ENCODE measurements at places on chromosomes 4 and X. TPM values are rescaled to one million over a fixed set of nuclear protein-coding genes. Genes with fewer than 3 reads are reported as not detected.

The TSPAN7 gene
- total RNA-seq = 0.18 TPM

DNA sequence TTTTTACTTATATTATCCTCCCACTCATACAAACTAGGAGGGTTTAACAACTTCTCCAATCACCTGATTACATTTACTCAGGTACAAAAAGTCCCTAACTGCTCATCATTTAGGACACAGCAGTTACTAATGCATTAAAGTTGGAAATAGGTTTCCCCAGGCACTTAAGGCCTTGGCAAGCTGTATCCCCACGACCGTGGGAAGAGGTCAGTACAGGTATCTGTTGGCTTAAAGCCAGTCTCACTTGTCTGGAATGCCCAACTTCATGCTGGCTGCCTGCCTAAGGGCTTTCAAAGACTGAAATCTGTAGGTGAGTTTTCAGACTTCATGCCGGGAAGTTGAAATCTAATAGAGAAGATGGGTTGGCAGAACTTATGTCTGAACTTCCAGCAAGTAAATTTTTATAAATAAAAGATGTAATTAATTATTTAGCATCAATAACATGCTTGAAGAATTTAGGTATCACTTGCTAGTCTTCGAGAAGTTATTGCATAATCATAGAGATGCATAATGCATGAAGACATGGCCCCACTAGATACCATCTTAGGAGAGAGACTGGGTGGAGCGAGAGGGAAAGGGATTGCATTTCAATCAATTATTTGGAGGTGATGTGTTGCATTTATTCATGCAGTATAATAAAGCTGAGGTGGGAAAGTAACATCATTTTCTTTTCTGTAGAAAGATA is 54.2 kb downstream of the SCD5 start:
- no peak for DNase-seq

DNA sequence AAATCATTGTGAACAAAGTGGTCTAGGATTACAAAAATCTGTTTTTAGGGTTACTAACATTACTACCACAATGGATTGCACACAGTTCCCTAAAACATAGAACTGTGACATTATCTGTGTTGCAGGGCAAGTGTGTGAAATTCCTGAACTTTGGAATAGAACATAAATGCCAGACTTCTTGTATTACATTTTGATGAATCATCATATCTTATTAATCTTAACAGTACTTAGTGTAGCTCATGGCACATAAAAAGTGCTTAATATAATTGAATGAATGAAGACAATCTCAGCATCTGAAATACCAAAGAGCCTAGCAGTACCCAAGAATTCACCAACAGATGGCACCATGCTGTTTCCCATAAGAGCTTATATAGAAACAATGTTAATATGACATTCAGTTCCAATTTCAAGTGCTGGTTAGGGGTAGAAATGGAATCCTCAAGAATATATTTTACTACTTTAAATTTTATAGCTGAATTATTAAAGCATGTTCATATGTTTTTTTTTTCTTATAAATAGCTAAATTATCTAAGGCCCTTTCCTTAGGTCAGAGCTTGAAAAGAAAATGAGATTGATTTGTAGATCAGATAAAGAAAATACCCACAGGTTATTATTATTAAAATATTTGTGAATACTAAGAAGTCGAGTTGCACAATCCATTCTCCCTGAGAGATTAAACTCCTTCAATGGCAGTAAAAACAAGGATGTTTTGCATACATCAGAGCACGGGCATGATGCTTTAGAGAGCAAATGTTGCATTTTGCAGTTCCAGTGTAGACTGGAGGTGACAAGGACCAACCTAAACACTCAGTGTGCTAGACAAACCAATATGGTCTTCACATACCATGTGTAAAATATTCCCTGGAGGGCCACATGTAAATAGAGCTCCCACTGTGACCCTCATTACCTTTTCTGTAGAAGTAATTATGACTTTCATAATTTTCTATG is 25.7 kb upstream of the SHISA3 start:
- DNase-seq = no peak

GRCh38 chr4:70515367-70516250 is 2.8 kb upstream of the AMTN start:
- DNase-seq = no peak

The LRIT3 gene
- total RNA-seq = 0.24 TPM

The MBTPS2 gene
- total RNA-seq = 8.8 TPM

DNA sequence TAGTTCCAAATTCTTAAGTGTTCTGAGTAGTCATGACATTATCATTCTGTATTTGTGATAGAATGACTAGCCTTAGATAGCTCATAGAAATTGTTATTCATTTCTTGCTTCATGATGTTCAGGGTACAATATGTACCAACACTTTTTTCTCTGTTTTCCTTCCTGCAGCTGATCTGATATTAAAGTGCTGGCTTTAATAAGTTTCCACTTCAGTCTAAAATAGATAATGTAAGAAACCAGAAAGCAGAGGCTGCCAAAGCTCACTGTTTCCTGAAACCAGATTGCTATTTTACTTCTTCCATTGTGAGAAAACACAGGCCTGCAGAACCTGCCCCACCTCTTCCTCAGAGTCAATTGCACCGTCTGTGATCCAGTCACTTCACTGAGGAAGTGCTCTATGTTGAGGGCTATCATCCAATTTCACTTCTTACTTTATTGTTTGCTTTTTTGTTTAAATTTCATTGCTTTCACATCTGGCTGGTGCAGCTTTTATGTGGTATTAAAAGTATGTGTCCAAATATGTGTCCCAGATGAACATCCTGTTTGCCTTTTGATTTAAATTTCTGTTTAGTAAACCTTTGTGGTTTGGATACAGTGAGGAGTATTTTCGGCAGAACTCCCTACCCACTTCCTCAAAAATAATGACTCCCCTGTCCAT is 652.1 kb downstream of the ANKRD50 start:
- DNase-seq = no peak

- DNase-seq = no peak
Observed at GRCh38 chr4:6332042-6332668, 62.5 kb downstream of the WFS1 start.

GRCh38 chrX:118383120-118383519 is 37.2 kb downstream of the WDR44 start:
- DNase-seq = no peak

DNA sequence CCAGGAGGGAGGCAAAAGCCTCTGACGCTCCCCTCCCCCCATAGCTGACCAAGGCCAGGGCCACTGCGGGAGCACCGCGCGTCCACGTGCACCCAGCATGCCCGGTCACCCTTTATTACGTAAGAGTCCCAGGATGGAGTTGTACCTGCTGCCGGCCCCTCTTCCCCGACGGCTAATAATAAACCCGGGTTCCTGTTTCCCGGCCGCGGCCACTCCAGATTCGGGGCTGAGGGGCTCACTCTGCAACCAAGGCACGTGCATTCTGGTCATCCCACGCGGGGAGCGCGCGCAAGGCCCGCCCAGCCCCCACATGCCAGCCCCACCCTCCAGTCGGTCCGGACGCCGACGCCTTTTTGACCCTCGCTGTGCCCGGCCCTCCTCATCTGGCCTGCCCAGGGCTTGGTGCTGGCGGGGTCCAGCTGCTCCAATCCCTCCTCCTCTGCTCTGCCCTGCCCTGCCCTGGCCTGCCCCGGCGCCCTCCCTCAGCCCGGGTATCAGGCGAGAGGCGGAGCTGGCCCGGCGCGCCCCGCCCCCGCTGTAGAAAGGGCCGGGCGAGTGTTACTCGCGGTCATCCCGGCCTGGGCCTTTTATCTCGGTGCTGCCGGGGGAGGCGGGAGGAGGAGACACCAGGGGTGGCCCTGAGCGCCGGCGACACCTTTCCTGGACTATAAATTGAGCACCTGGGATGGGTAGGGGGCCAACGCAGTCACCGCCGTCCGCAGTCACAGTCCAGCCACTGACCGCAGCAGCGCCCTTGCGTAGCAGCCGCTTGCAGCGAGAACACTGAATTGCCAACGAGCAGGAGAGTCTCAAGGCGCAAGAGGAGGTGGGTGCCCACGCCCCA is 2.6 kb downstream of the MID1IP1 start:
- DNase-seq = peak; percentile 39

- DNase-seq = no peak
Observed at GRCh38 chrX:93420525-93421082, 252.8 kb downstream of the NAP1L3 start.

DNA sequence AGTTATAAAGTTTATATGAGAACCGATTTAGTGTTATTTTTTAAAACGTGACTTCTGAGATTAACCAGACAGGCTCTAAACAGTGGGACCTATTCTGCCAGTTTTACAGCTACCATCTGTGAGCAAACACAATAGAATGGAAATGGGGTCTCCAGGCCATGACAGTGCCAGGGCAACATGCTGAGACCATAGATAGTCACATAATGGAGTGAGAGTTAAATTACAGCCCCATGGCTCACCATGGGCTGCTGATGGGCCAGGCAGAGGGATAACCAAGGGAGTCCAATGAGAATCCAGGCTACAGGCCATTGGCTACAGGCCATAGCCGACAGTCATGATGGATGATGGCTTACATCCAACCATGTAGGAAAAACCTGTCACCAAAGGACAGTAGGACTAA is 183.5 kb upstream of the NDP start:
- DNase-seq = no peak

GRCh38 chrX:106955004-106955772 is 35.0 kb downstream of the CLDN2 start:
- DNase-seq = no peak

The MXRA5 gene
- not detected for total RNA-seq

DNA sequence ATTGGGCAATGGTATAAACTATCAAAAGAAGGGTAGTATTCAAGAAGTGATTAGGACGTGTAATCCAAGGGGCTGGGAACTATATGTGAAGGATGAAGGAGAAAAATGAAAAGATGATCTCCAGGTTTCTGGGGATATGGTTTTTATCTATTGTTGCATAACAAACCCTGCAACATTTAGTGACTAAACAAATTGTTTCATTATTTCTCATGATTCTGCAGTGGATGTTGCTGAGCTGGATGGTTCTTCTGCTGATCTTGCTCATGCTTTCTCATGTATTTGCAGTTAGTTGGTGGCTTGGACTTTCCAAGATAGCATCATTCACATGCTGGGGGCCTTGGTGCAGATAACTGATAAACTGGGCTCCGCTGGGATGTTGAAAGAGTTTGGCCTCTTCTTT is 29.1 kb downstream of the PHOX2B start:
- DNase-seq = no peak

- DNase-seq = peak; percentile 33
Observed at GRCh38 chr4:139734875-139735380, 69.3 kb downstream of the MGST2 start.

- no peak for DNase-seq
Observed at GRCh38 chr4:79597266-79597665, 189.2 kb upstream of the GK2 start.

The SAGE1 gene
- total RNA-seq = not detected

The SRPX2 gene
- total RNA-seq = not detected

DNA sequence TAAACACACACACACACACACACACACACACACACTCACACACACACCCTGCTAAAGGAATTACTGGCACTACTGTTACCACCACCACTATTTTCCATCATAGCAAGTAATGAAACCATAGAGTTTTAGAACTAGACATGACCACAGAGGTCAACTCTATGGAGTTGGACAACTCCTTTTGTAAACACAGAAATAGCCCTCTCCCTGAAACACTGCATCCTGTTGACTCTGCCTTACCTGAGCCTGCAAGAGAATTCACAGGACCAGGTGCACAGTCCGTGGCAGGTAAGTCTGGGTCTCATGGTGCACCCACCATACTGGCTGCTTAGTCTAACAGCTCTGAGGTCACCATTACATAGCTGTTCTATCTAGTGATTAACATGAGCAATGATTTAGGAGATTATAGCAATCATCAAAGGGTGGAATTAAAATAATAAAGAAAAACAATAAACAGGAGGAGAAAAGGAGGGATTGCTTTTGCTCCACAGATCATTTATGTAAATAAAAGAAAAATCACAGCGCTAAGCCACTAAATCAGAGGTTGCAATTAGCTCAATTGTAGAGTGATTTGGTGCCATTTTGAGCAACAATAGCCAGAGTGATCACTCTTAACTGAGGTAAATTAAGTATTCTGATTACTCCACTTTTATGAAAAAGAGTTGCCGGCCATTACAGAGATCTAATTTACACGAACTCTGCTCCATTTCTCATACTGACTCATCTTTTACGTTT is 340.0 kb upstream of the RASGEF1B start:
- no peak for DNase-seq

- DNase-seq = no peak
Observed at GRCh38 chr4:34972189-34972588, 1272.1 kb downstream of the ARAP2 start.

GRCh38 chr4:174437749-174438148 is 84.5 kb downstream of the HPGD start:
- DNase-seq = no peak

DNA sequence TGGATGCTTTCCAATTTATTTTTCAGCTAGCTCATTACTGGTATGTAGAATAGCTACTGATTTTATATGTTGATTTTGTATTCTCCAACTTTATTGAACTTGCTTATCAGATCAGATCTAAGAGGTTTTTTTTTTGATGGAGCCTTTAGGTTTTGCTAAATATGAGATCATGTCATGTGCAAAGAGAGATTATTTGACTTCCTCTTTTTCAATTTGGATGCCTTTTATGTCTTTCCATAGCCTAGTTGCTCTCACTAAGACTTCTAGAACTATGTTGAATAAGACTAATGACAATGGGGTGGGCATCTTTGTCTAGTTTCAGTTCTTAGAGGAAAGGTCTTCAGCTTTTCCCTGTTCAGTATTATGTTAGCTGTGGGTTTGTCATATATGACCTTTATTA is 11.7 kb downstream of the MAGEE1 start:
- DNase-seq = no peak

DNA sequence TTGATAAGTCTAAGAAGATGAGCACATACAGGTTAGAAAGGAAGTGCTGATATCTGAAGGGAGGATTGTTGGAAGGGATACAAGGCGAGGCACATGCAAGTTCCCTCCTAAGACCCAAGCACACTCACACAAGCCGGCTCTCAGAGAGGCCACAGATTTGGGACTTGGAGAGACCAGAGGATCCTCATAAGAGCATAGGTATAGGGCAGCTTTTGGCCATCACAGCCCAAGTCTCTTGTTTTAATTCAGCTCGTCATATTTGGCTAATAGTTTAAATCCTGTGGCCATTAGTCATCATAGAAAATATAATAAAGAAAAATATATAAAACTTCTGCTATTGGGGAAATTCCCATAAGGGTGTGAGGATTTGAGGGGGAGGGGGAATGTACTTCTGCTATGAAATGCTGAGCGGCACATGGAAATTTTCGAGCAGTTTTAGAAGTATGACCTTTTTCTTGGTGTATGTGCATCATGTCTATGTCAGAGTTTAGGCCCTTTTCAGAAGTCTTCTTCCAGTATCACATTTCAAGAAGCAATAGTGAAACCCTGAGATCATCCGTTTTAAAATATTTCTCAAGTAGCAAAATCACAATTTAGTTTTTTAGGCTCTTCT is 97.7 kb downstream of the NFKB1 start:
- DNase-seq = no peak

DNA sequence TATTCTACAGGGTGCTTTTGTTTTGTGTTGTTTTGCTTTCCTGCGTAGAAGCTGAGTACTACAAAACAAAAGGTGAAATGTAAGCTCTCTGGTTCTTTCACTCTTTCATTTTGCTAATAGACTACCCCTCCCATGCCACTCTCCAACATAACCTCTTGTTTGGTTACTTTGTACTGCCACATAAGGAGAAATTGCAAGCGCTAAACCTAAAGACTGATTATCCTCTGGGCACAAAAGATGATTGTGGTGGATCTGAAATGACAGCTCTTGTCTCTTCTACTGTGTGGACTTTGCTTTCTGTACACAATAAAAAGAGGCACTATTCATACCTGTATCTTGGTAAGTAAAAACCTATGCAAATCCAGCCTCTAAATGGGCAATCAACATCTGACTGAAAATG is 5.3 kb downstream of the MBNL3 start:
- DNase-seq = no peak

- DNase-seq = no peak
Observed at GRCh38 chr4:25310803-25311166, 1.8 kb upstream of the ZCCHC4 start.

GRCh38 chr4:187176261-187176910 is 452.7 kb upstream of the FAT1 start:
- DNase-seq = no peak

Measured in CD8-positive, alpha-beta memory T cell (primary cell).